A549 treated with dexamethasone at 1 μM for 4 hours (cell line): ENCODE measurements at places on chromosomes 5 and 9. TPM values are rescaled to one million over a fixed set of nuclear protein-coding genes. Genes with fewer than 3 reads are reported as not detected.

Gene UHRF2
- total RNA-seq = 20.0 to 28.2 TPM (median 27.0 TPM) in 5 replicates

Gene CCL28
- 0.08 to 0.16 TPM (median 0.10 TPM) in 5 replicates for total RNA-seq

Gene OCLN
- 10.8 to 12.9 TPM (median 10.9 TPM) in 5 replicates for total RNA-seq

Gene TLR4
- total RNA-seq = 0.06 to 0.20 TPM (median 0.13 TPM) in 5 replicates

Gene ANKRD31
- 0.03 to 0.06 TPM (median 0.05 TPM) in 4 of 5 replicates, not detected in the other for total RNA-seq

Gene RMND5B
- total RNA-seq = 20.6 to 29.3 TPM (median 27.9 TPM) in 5 replicates

Gene ZNF883
- total RNA-seq = 0.79 to 1.1 TPM (median 1.0 TPM) in 5 replicates

Gene SCGB3A2
- not detected in 5 replicates for total RNA-seq

Gene POU5F2
- total RNA-seq = 0.01 to 0.02 TPM (median 0.01 TPM) in 3 of 5 replicates, not detected in the others

Gene PCDHA10
- total RNA-seq = under 0.01 to 0.05 TPM (median 0.02 TPM) in 3 of 5 replicates, not detected in the others

Gene IFNA5
- total RNA-seq = not detected in 5 replicates

Gene HACD4
- total RNA-seq = 0.85 to 1.3 TPM (median 1.0 TPM) in 5 replicates

Gene SETX
- 18.5 to 23.5 TPM (median 21.1 TPM) in 5 replicates for total RNA-seq

Gene DTWD2
- 1.1 to 1.6 TPM (median 1.5 TPM) in 5 replicates for total RNA-seq

Gene SPINK7
- not detected in 5 replicates for total RNA-seq

Gene CCL27
- 0.13 TPM in 2 of 5 replicates, not detected in the others for total RNA-seq

Gene TPPP
- 5.4 to 9.8 TPM (median 8.1 TPM) in 5 replicates for total RNA-seq

Gene ADAMTS2
- total RNA-seq = 0.08 to 0.28 TPM (median 0.09 TPM) in 5 replicates

Gene SHLD3
- total RNA-seq = 1.5 to 3.0 TPM (median 2.1 TPM) in 5 replicates

Gene OBP2B
- not detected in 5 replicates for total RNA-seq

Gene ADAMTS6
- 0.01 to 0.15 TPM (median 0.04 TPM) in 5 replicates for total RNA-seq

Gene BTF3
- total RNA-seq = 1,070 to 1,281 TPM (median 1,146 TPM) in 5 replicates

Gene ROPN1L
- 1.7 to 2.2 TPM (median 2.0 TPM) in 5 replicates for total RNA-seq

Gene GRXCR2
- not detected in 5 replicates for total RNA-seq

Gene RXRA
- 21.0 to 42.4 TPM (median 39.9 TPM) in 5 replicates for total RNA-seq

Gene FOXD4L3
- total RNA-seq = 0.05 to 0.08 TPM in 2 of 5 replicates, not detected in the others

Gene TYRP1
- total RNA-seq = not detected in 5 replicates

Gene CCNO
- 4.0 to 6.1 TPM (median 5.7 TPM) in 5 replicates for total RNA-seq

Gene LCN15
- total RNA-seq = 0.09 TPM in 2 of 5 replicates, not detected in the others

Gene AQP3
- 18.7 to 34.8 TPM (median 28.9 TPM) in 5 replicates for total RNA-seq

Gene ANKRD33B
- 8.0 to 13.2 TPM (median 11.5 TPM) in 5 replicates for total RNA-seq

Gene SIT1
- not detected in 5 replicates for total RNA-seq

Gene TNPO1
- 121 to 158 TPM (median 136 TPM) in 5 replicates for total RNA-seq

Gene KIF12
- 0.99 to 2.3 TPM (median 1.7 TPM) in 5 replicates for total RNA-seq

Gene NUTM2G
- 0.05 TPM in 1 of 5 replicates, not detected in the others for total RNA-seq

Gene PITX1
- total RNA-seq = 18.8 to 33.5 TPM (median 31.7 TPM) in 5 replicates

Gene CCIN
- total RNA-seq = 0.09 TPM in 1 of 5 replicates, not detected in the others

Gene ISCA1
- total RNA-seq = 44.3 to 51.9 TPM (median 48.2 TPM) in 5 replicates

Gene ANKRD18A
- 5.5 to 13.7 TPM (median 10.0 TPM) in 5 replicates for total RNA-seq

Gene PCDHGA9
- total RNA-seq = 0.04 to 0.07 TPM (median 0.05 TPM) in 4 of 5 replicates, not detected in the other

Gene SPATA31A7
- total RNA-seq = not detected in 5 replicates

Gene APBA1
- total RNA-seq = 0.13 to 0.68 TPM (median 0.15 TPM) in 5 replicates

Gene CRB2
- 0.07 to 0.20 TPM (median 0.13 TPM) in 5 replicates for total RNA-seq

Gene SLC34A1
- not detected in 5 replicates for total RNA-seq

Gene FBP2
- 0.09 TPM in 1 of 5 replicates, not detected in the others for total RNA-seq

Gene PLAC8L1
- 0.21 to 0.38 TPM (median 0.27 TPM) in 3 of 5 replicates, not detected in the others for total RNA-seq

Gene DMRTA1
- 0.54 to 0.63 TPM (median 0.56 TPM) in 5 replicates for total RNA-seq

Gene SMIM33
- total RNA-seq = not detected in 5 replicates

Gene MSX2
- total RNA-seq = 3.2 to 3.6 TPM (median 3.6 TPM) in 5 replicates
